ENCODE measurements at places on chromosomes 12 and 14.

- no peak for DNase-seq
Measured at GRCh38 chr14:32319368-32320049, 9.6 kb upstream of the AKAP6 start.

GRCh38 chr14:100471441-100472093 is 115.7 kb downstream of the BEGAIN start:
- DNase-seq = no peak

DNA sequence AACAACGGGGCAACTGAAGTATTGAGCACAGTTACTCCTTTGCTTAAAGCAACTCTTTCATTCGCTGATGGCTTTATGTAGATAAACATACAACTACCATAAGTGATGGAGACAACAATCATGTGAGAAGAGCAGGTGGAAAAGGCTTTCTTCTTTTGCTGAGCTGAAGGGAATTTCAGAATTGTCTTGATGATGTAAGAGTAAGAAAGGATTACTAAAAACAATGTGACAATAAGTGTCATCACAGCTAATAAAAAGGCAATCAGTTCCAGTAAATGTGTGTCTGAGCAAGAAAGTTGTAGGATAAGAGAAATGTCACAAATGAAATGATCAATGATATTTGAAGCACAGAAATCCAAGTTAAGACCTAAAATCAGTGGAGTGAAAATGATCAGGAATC is 647 bp downstream of the OR6C70 start:
- no peak for DNase-seq

- DNase-seq = no peak
Measured at GRCh38 chr12:105451211-105451610, 120.7 kb downstream of the C12orf75 start.

DNA sequence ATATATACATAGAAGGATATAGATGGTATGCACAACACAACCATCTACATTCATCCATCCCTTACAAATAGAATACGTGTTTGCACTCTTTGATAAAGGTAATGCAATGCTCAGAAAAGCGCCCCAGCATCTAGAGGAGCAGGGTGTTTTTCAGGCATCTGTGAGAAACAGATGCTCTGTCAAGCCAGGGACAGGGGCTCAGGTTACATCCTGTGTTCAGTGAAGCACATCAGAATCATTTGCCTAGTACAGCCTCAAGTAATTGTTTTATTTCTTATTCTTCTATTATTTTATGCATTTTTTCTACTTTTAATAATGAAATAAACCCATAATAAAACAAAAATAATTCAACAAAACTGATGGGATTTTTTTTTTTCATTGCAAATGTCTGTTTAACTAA is 50.5 kb upstream of the HIF1A start:
- no peak for DNase-seq

- no peak for DNase-seq
Measured at GRCh38 chr14:42927313-42927712, 1320.6 kb downstream of the LRFN5 start.

- no peak for DNase-seq
Measured at GRCh38 chr12:8823565-8824300, 1.3 kb downstream of the A2ML1 start.

GRCh38 chr14:67166450-67166853 is 22.8 kb upstream of the GARIN2 start:
- DNase-seq = no peak

GRCh38 chr14:103108749-103109207 is 14.3 kb downstream of the EXOC3L4 start:
- no peak for DNase-seq

DNA sequence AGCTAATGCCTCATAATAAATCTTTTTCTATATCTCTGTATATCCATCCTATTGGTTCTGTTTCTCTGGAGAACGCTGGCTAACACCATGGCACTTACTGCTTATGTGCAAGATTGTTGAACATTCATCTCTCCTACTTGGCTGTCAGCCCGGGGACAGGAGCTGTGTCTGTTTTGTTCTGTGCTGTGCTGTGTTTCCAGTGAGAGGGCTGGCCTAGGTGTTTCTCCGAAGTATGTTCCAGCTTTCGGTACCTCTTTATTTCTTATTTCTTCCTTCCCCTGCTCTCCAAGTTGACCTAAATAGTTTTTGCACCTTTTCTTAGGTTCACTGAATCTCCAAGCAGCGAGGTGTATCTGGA is 18.8 kb upstream of the NR4A1 start:
- DNase-seq = no peak

- DNase-seq = no peak
Measured at GRCh38 chr14:81007131-81007530, 51.7 kb downstream of the TSHR start.

All from activated T-helper 1 cell treated with anti-CD3 and anti-CD28 coated beads, Interleukin-2, amount 50 U/mL, for 16 hours (primary cell).